ENCODE measurements at places on chromosomes 6 and 20. TPM values are rescaled to one million over a fixed set of nuclear protein-coding genes. Genes with fewer than 3 reads are reported as not detected.

The LRFN2 gene
- total RNA-seq, result not detected

The ULBP3 gene
- total RNA-seq, result 12.6 TPM

The MYH7B gene
- total RNA-seq, result 0.11 TPM

The XRN2 gene
- 78.9 TPM for total RNA-seq

The NRSN2 gene
- total RNA-seq, result 58.8 TPM

The IFNGR1 gene
- 57.0 TPM for total RNA-seq

The VWA7 gene
- 0.54 TPM for total RNA-seq

The ZBTB46 gene
- 3.9 TPM for total RNA-seq

The FKBP1C gene
- total RNA-seq, result 0.13 TPM

The OR12D3 gene
- total RNA-seq, result not detected
